ENCODE measurements at places on chromosomes 2 and 18.

DNA sequence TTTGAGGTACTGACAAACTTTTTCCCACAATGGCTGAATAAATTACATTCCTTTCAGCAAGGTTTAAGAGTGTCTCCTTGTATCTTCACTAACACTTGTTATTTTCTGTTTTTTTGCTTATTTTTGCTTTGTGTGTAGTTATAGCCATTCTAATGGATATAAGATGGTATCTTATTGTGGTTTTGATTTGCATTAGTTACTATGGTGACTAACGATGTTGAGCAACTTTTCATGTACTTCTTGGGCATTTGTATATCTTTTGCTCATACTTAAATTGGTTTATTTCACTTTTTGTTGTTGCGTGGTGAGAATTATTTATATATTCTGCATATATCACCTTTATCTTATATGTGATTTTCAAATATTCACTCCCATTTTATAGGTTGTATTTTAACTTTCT, 79.9 kb upstream of the FSIP2 start:
- DNase-seq, result no peak

- no peak for DNase-seq
These were observed 2062.3 kb upstream of the CELF4 start for GRCh38 chr18:39627936-39628335.

DNA sequence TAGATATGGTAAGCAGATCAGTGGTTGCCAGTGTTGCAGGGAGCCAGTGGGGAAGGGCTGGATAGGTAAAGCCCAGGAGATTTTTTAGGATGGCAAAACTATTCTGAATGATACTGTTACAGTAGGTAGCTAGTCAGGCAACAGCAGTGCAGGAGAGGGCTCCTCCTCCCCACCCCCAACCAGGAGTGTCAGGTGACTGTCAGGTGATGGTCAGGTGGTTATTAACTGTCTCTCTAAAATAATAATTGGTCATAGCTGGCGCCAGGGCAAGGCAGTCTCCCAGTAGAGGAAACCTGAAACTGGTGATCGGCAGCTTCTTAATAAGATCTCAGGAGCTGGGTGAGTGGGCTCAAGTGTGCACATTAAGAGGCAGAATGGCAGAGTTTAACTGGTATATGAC, 201.6 kb upstream of the PARD3B start:
- DNase-seq, result no peak

DNA sequence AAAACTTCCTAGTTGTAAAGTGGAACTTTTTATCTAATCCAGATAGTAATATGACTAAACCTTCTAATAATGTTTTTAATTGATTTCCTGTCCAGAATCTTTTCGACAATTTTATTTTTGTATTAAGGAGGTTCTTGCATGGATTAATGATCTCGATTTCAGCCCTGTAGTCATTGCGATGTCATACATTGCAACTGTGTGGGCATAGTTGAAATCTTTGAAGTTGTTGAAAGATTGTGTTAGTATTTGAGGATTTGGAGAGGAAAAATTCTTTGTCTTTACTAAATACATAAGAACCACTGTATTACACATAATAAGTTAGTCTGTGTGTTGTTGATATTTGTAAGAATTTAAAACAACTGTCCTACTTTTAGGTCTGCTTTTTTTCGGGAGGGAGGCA, 31.1 kb downstream of the ACSL3 start:
- DNase-seq, result no peak

GRCh38 chr2:240528406-240529040, 29.3 kb downstream of the ANKMY1 start:
- DNase-seq, result no peak

GRCh38 chr18:24734058-24734457, 273.6 kb downstream of the HRH4 start:
- no peak for DNase-seq

DNA sequence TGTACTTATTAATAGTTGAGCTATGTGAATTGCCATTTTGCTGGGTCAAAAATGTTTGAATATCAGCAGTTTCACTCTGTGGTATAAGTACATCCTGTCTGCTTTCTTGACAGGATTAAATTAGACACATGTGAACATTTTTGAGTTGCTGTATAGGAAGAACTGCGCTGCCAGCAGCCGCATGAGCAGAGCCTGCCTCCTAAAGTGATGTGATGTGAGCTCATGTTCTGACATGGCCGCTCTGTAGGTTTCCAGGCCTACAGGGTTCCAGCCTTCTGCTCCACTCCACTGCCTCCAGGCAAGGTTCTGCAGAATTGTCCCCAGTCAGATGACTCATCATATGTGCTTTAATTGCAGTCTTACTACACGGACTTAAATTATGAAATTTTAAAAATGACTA, 119.7 kb upstream of the NFATC1 start:
- no peak for DNase-seq

- DNase-seq, result no peak
These were observed 12.4 kb downstream of the BIRC6 start for GRCh38 chr2:32369222-32369621.

GRCh38 chr2:127313406-127313805, 19.5 kb upstream of the ERCC3 start:
- DNase-seq, result no peak

- DNase-seq, result no peak
These were observed 11.3 kb downstream of the MBD5 start for GRCh38 chr2:148032215-148032614.

DNA sequence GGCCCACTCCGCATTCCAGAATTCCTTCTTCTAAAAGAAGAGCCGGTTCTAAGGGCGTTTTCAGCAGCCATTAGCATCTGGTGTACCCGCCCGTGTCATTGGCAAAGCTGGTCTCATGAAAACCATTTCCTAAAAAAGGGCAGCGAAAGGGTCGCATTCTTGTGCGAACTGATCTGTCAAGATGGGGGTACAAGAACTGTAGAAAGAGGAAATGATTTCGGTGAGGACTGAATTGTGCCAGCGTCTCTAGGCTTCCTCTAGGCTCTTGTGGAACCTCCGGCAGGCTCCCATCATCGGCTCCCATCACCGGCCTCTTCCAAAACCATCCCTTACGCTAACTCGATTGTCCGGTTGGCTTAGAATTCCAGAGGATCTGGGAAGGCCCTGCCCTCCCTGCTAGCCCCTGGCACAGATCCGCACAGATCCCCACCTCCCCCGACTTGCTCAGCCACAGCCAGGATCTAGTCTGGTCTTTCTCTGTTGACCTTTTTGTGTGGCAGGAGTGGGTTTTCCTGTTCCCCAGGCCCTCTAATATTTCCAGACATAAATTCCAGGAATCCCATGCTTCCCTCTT, 1.3 kb downstream of the RAB31 start:
- DNase-seq, result no peak

GRCh38 chr2:144317071-144317738, 202.7 kb downstream of the ZEB2 start:
- DNase-seq, result no peak

DNA sequence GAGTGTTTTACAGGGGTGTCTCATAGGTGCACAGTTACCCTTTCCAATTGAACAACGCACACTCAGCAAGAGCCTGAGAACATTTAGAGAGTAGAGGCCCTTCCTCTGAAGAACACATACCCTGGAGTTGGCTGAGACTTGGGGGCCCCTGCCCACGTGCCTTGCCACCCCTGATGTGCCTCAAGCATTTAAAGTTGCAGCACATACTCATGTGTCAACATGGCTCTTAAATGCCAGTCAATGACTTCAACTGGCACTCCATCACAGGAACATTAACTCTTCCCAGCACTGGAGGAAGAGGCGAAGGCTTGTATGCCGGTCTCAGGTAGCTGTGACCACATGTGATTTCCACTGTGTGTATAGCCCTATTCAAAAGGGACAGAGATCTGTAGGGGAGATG, 57.4 kb downstream of the SPRED2 start:
- no peak for DNase-seq

DNA sequence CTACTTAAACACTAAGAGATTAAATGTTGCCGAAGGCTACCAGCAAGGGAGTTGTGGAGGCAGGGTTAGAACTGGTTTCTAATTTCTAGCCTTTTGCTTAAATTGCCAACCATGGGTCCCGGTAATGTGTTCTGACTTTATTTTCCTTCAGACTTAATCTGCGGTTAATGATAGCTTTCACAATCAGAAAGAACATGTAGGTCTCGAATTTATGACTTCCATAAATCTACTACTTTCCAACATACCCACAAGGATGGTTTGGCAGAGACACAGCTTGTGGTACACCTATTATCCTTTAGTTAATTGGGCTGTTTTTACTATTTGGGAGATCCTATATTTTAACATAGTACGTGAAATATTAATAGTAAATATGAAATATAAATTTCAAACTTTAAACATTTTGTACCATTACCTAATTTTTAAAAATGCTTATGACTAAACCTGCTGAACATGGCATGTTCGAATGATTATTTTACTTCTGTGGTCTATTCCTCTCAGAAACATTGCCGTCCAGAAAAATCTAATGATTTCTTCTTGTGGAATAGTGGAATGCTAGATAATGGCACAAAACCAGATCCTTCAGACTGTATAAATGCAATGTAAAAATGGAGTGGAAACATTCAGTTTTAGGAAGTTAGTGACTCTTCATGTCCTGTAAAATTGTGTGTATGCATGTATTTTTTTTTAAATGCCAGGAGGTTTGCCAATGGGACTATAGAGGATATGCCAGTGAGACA, 41.3 kb downstream of the PARD3B start:
- no peak for DNase-seq

- DNase-seq, result no peak
These were observed 1.2 kb downstream of the ONECUT2 start for GRCh38 chr18:57436191-57436964.

GRCh38 chr2:54770211-54770610, 46.7 kb downstream of the EML6 start:
- DNase-seq, result no peak

DNA sequence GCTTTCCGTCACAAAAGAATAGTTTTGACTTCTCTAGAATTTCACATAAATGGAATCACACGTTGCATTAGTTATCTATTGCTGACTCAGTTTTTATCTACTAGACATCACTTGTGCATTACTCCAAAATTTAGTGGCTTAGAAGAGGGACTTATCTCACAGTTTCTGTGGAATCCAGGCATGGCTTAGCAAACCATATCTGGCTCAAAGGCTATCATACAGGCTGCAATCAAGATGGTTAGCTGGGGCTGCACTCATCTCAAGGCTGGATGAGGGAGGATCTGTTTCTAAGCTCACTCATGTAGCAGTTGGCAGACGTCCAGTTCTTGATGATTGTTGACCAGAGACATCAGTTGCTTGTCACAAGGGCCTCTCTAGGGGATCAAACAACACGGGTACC, 6.6 kb upstream of the DSC3 start:
- no peak for DNase-seq

GRCh38 chr18:77096936-77097886, 35.4 kb downstream of the MBP start:
- no peak for DNase-seq

GRCh38 chr2:64230540-64230939, 86.3 kb upstream of the PELI1 start:
- no peak for DNase-seq

DNA sequence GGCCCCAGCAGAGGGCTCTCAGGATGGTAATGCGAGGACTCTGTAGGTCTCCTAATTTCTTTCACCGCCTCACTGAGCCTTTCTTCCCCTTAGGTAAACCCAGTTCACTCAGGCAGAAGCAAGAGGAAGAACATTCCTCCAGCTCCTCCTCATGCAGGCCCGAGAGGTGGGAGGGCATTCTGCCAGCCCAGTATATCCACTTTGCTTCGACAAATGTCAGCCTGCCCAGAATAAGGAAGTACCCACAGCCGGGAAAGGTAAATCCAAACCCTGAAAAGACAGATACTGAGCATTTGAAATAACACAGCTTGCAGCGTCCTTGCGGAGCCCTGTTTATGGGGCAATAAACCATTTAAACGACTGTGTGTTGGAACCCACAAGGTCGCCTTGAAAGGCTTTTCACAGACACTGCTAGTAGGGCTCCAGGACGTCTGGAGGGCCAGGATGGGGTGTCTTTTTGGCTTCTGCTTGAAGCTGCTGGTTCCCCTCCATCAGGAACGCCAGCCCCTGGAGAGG, 63.0 kb upstream of the STPG4 start:
- DNase-seq, result no peak

- DNase-seq, result no peak
These were observed 212.3 kb upstream of the TRIB2 start for GRCh38 chr2:12504443-12504842.
